ENCODE measurements at places on chromosomes 1 and 21.

DNA sequence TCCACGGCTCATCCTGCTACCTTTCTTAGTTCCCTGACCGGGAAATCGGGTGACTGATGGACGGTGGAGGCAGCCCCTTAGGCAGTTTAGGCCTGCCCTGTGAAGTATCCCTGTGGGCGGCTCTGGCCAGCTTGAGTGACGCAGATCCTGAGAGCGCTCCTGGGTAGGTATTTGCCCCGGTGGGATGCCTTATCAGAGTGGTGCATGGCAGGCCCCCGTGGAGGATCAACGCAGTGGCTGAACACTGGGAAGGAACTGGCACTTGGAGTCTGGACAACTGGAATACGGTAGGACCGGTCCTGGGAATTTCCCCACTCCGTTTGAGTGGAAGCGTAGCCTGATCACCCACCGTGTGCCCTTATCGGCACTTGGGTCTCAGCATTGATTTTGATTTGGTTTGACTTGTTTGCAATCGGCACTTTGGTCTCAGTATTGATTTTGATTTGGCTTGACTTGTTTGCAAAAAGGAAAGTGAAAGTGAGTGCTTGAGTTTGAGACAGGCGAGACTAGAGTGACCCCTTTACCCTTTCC lies 15.2 kb downstream of the PLA2G2F start:
- DNase-seq = no peak

GRCh38 chr1:95309031-95309471 lies 75.0 kb downstream of the RWDD3 start:
- peak; percentile 57 for DNase-seq

DNA sequence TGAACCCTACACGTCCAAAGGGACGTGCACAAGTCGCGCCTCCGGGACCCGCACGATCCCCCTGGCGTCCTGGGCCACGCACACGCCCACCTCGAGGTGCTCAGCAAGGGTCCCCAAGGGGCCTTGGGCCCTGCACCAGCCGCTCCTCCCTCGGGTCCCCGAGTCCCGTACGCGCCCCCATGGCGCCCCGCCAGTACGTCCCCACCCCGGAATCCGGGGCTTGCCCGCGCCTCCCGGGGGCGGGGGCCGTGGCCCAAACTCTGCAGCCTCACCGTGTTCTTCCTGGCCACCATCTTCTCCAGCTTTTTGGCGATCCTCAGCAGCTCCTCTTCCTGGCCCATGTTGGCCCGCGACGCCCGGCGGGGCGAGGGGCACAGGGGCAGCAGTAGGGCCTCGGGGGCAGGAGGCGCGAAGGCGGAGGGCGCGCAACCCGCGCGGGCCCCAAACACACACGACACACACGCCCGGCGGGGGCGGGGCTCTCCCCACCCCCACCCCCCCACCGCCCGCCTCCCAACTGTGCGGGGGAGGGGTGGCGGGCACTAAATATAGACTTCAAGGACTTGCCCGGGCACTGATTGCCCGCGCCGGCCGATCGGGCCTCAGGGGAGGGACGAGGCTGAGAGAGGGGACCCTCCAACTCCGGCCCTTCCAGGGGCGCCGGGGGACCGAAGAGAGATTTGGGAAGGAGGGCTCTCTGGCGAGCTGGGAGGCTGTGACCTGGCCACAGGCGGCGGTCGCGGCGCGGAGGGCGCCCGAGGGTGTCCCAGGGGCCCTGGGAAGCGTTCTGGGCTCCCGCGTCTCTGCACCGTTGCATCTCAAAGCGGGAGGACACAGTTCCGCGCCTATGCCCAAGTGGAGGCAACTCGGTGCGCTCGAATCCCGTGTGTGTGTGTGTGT lies at the start of gene TCEA3:
TCEA3 (minus strand) TSS at position 456 of the 900 bp plus-strand sequence; CDS start at position 341, 115 bp downstream.
- peak; percentile 59 for DNase-seq

DNA sequence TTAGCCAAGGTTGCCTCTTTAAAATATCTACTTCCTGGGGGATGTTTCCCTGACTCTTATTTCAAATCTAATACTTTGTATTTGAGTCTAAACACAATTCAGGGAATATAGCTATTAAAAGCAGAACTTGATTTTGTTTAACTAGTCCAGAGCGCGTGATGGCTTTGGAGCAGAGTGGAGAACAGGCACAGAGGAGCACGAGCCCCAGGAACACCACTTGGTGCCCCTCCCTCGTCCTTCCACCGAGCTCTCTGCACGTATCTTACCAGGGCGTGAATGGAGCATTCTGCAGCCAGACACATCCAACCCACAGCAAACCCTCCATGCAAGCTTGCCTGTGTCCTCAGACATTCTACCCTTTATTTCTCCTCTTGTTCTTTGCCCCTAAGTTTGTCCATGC lies 14.1 kb downstream of the KIF26B start:
- no peak for DNase-seq

DNA sequence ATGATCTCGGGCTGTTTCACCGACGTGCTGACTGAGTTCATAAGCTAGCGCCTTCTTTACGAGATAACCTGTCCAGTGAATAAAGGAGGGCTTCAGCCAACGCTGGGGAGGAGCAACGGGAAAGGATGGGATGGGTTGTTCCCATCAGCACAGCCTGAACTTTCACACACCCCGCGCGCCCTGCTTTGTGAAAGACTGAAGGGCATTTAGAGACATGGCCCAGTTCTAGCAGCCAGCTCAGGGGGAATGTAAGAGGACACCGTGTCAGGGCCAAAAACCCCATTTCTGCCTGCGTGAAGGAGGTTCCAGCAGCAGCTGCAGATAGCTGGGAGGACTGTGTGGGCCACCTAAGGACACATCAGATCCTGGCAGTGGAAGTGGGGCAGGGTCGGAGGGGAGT lies 255.1 kb upstream of the RAB4A start:
- DNase-seq = no peak

DNA sequence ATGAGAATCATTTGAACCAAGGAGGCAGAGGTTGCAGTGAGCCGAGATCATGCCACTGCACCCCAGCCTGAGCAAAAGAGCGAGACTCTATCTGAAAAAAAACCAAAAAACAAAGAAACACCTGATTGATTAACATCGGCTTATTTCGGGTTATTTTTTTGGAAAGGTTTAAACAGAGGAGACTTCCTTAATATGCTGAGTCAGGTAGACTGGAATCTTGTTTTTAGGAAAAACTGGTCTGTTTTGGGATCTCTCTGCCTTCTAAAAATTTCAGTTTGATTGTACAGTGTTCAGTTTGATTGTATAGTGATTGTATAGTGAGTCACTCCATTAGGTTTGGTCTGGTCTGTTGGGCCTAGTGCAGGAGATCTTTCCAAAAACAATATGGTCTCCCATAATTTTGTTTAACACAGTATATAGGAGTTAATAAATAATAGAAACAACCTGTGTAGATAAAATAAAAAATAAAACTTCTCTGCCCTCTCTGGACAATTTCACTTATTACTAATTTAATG lies 196.3 kb upstream of the CHRM3 start:
- no peak for DNase-seq

DNA sequence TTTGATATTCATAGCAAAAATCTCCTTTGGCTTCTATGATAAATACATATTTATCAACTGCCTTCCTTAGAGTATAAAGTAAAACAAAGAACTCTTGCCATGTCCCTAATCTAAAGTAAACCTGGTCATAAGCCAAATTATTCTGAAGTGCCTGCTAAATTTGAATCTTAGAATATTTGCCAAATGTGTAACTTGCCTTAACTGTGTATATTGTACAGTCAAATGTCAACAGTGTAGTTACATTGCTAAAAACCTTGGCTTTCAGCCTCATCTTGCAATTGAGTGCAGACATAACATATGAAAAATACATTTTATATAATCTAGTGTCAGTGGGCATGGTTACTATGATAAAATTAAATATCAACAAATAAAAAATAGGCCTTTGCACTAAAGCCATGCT lies 583.4 kb upstream of the ADAMTS5 start:
- no peak for DNase-seq

- DNase-seq = peak; percentile 76
Observed at GRCh38 chr1:205458777-205459566, 3.1 kb upstream of the BLACAT1 start.

GRCh38 chr1:117257291-117257690 lies 46.6 kb upstream of the VTCN1 start:
- no peak for DNase-seq

GRCh38 chr1:233144434-233144833 lies 151.1 kb downstream of the PCNX2 start:
- no peak for DNase-seq

DNA sequence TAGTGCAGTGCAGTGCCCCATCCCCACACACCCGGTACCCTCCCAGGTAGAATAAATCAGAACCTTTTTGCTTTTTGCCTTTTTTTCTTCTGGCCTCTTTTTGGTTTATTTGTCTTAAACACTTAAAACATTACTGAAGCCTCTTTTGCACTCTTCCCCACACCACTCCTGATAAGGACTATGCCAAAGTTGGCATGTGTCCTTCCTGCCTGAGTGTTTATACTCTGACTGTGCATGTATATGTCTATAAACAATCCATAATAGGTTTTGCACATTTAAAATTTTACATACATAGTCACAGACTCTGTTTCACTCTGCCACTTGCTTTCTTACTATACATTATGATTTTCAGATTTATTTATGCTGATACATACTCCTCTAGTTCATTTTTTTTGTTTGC lies 59.6 kb downstream of the BEND5 start:
- DNase-seq = no peak

- DNase-seq = no peak
Observed at GRCh38 chr1:177133977-177134538, 30.5 kb downstream of the ASTN1 start.

GRCh38 chr1:159239551-159240220 lies 35.0 kb downstream of the ACKR1 start:
- no peak for DNase-seq

DNA sequence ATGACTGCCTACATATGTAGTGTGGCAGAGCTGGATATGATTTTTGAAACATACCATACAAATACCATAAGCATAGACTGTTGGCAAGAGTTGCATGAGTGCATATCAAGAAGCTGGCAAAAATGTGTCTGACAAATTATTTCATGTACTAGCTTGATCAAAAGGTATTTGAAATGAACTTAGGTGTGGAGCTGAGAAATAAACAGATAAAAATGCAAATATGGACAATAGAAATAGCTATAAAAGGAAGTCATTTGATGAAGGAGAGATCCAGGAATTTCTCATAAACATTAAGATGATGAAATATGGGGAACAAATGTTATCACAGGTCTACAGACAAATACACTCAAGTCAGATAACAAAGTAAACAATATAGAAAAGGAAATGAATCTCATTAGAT lies 609.1 kb downstream of the PTPRC start:
- no peak for DNase-seq

DNA sequence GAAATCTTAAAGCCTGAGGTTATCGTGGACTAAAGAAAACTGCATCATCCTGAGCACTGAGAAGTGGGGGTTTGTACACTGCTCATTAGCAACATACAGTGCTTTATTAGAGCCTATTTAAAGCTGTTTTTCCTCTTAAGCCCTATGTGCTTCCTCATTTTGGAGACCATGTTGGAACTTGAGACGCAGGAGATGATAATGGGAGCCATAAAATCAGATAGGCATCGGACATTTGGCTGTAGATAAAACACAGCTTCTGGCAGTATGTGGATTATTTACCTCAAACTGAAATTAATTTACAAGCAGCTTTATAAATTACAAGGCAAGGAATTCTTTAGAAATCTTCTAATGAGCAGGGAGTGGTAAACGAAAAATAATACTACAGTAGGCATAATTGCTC lies 147.7 kb upstream of the IVNS1ABP start:
- DNase-seq = no peak

DNA sequence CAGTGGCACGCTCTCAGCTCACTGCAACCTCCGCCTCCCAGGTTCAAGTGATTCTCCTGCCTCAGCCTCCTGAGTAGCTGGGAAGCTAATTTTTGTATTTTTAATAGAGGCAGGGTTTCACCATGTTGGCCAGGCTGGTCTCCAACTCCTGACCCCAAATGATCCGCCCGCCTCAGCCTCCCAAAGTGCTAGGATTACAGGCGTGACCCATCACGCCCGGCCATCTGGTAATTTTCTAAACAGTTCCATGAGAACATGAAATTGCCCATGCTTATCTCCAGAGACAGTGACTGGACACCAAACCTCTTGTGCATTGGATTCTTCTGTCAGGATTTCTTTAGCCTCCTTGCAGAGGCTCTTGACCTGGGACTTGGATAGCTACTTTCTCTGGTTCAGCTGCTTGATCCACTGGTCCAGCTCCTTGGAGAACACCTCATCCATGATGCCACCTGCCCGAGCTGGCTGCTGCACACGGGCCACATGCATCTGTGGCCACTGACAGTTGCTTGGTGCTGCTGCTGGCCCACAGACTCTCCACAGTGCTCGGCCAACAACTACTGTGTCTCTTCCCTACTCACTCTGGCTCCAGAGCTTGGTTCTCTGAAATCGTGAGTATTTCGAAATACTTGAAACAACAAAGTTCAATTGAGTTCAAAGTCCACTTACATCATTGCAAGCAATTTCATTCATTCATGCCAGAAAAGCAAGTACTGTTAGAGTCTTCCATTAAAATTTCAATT lies 40.0 kb upstream of the CTPS1 start:
- peak; percentile 75 for DNase-seq

GRCh38 chr1:111582644-111583618 lies 36.7 kb upstream of the RAP1A start:
- no peak for DNase-seq

- DNase-seq = no peak
Observed at GRCh38 chr1:168614235-168614634, 37.8 kb downstream of the XCL1 start.

DNA sequence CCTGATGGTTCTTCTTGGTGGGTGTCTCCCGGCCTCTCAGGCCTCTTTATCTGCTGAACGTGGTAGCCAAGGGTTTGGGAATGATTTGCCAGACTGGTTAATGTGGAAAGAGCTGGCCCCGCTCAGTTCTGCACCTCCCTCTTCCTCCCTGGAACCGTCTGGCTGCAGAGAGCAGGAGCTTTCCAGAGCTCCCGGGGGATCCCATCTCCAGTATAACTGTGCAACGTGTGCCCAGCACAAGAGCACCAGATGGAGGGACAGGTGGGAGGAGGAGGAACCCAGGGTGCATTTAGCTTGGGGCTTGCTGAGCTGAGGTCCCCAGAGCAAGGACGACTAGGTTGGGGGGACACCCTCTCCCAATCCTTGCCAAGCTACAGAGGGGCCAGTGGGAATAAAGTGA lies 5.0 kb downstream of the TFF1 start:
- no peak for DNase-seq

DNA sequence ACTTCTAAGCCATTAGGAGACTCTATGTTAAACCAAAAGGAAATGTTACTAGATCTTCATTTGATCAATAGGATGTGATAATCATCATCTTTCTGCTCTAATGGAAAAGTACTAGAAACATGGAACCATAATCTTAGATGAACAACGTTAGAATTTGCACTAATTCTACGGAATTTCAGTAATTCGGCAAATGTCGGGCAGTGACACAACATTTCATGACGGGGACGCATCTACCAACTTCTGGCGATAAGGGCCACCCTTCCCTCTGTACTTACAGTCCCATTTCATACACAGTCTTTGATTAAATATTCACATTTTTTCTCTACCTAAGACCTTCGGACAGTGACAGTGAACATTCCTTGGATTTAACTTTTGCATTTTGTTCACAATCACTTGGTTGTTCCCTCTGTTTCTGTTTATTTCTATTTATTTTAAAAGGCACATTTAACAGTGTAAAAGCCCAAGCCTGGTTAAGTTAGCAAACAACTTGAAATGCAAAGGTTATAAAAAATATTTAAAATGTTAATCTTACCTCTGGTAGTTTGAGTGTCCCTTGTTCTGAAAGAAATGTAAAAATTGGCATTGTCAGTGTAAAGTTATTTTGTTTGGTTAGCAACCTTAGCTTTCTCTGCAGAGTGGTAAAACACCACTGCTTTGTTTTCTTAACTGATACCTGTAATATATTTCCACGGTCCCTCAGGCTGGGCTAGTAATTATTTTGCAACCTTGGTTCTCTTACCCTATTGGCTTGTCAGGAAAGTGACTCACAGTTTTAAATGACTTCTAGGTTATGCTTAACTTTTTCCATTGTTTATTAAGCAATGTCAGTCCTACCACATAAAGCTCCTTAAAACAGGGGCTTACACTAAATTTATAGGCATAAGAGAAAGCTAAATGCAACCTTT lies 276.9 kb downstream of the VAV3 start:
- DNase-seq = peak; percentile 66

Data from GM23248 (cell line).